ENCODE measurements at places on chromosomes 12 and 14.
A peak's percentile ranks its signal among the peaks of the same experiment; 100 is the strongest.

DNA sequence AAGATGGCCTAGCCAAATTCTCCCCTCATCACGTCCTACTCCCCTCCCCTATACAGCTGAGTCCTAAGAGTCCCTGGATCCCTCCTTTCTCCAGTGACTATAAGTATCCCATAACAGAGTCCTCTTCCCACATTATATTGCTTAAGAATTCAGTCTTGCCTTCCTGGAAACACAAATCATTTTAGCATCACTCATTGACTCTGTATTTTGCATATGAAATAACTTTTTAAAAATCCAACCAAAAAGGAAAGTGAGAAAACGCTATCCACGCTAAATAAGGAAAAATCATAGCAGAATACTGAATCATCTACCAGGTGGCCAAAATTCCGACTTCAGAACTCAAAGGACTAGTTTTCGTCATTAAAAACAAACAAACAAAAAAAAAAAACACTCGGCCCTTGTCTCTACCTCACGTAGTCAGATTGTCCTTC lies 130.2 kb downstream of the GCH1 start:
- no peak for DNase-seq

- no peak for DNase-seq
Observed at GRCh38 chr14:62301080-62301479, 538.9 kb downstream of the SNAPC1 start.

DNA sequence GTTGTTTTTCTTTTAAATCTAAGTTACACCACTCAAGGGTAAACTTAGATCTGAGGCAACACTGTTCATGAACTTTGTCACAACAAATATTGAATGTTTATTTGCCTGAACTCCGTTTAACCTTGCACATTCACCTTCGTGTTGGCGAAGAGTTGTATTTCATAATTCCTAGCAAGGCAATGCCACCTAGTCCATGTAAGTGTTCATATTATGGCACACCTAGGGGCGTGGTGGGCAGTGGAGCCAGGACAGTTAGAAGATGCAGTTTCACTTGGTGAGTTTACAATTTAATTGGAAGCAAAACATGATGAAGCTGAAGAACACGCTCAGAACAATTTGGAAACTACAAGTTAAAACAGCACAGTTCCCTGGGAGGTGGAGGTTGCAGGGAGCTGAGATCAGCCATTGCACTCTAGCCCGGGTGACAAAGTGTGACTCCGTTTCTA lies 30.4 kb upstream of the GNPNAT1 start:
- no peak for DNase-seq

DNA sequence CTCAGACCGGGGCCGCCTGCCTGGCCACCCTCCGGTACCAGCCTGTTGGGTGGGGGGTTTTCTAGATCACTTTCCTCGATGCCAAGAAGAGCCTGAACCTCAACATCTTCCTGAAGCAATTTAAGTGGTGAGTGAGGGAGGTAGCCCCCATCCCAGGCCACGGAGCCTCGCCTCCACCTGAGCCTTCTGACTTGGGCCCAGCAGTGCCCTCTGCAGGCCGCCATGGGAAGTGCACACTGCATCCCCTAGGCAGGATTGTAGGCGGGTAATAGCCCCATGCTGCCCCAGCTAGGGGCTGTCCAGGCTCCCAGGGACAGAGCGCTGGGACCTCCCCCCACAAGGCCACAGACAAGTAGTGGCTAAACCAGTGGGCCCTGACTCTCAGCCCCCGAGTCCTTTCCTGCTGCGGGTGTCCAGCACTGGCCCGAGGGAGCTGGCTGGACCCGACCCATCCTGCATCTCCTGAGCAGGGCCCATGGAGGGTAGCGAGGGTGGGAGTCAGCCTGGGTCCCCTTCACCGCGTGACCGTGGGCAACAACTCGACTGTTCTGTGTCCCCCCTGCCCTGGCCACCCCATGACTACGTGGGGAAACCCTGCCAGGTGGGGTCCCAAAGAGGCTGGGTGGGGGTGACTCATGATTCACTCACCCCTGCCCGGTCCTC lies 15.3 kb upstream of the ADSS1 start:
- DNase-seq, result peak; percentile 66

GRCh38 chr14:28300356-28300755 lies 466.2 kb upstream of the FOXG1 start:
- DNase-seq, result no peak

DNA sequence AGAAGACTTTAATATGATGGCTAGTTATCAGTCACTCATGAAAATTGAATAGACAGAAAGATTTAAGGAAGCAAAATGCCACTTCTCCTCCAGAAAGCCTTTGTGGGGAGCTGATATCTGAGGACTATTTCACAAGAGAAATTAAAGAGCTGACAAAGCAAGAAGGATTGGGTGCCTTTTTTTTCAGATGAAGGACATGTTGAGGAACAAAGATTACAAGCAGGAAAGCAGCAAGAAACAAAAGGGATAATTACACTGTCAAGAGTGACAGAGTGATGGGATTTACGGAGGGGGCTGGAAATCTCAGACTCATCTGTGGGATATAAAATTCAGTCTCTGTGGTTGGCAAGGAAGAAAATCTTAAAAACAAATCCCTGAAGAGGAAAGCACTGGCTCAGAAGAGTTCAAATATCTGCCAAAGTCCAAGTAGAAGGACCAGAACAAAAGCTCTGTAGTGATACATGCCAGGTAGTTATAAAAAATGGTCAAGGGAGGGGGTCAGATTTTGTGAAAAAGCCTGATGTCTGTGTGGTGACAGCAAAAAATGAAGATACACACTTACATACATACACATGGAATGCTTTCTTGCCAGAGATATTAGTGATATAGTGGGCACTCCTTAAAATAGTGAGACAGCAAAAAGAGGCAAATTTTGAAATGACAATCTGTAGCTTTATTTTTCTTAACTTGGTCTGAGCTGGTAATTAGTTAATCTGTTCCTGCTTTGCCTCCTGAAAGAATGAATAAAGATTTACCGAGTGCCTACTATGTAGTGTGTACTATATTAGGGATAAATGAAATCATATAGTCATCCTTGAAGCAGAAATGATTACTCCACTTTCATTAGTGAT lies 62.9 kb downstream of the EPS8 start:
- DNase-seq, result no peak

- DNase-seq, result no peak
Observed at GRCh38 chr14:89085231-89085731, 260.8 kb downstream of the TTC8 start.
